A549 (cell line): ENCODE measurements at places on chromosomes 1 and 21.

- DNase-seq, result no peak
Observed at GRCh38 chr21:23026878-23027277, 2028.7 kb downstream of the NCAM2 start.

DNA sequence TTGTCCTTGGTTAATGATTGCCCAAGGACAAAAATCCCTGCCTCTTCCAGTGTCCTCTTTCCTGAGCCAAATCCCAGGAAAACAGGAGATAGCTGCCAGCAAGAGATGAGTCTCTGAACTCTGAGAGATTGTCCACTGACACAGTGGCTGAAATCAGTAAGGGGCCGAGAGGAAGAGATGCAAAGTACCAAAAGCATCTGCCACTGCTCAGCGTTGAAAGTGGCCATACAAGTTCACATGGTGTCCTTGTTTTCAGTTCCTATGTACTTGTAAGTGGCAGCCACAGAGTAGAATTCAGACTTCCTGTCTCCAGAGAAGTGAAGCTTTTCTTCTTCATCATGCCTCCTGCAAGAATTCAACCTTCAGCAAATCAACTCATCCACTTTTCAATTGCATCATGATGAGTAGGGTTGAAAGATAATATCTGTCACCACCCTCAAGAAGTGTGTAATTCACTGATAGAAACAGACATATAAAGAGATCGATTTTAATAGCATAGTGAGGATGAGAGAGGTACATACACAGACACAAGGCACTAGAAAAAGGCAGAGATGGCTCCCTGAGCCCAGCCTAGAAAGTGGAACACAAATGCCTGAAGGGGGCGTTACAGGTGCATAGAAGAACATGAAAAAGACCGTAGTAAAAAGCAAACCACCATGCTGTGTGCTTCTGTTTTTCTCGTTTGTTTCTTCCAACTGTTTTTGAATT lies 185.8 kb downstream of the MRPL39 start:
- DNase-seq, result no peak

DNA sequence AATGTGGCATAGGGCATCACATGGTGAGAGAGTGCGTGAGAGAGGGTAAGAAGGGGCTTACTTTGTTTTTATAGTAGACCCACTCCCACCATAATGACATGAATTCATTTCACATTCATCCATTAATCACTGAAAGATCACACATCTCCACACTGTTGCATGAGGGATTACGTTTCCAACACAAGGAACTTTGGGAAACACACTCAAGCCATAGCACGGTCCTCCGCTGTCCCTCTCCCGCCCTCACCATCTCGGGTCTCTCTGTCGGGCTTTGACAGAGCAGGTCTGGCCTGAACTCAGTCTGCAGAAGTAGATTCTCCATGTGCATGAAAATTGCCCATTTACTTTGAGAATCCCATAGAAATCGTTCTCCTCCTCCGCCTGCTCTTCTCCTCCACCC lies 312.2 kb downstream of the MATN1 start:
- DNase-seq, result no peak

DNA sequence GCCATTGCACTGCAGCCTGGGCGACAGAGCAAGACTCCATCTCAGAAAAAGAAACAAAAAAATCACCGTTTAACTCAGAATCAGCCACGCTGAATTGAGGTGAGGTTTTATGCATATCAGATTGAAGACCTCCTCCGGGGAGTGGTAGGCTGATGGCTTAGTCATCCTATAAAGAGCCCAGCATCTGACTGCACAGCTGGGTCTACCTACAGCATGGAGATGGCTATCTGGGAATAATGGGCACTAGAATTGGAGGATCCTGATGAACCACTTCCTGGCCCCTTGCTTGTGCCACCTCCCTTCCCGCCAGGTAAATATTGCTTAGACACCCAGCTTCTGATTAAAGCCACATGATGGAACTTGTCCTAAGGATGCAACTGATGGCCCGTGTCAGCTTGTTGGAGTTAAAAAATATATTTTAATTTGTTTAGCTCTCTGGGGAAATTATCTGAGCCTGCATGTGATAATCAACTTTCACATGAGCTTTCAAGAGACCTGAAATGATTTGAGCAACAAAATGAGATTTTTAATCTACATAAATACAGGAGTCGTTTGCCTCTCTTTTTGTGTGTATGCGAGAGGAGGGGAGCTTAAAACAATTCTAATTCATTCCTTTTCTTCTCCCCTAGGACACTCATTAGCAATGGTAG lies 157.2 kb downstream of the KIF26B start:
- no peak for DNase-seq
